Astrocyte (in vitro differentiated cells and primary cell): ENCODE measurements at places on chromosomes 2 and 18. TPM values are rescaled to one million over a fixed set of nuclear protein-coding genes. Genes with fewer than 3 reads are reported as not detected.
A peak's percentile ranks its signal among the peaks of the same experiment; 100 is the strongest.

GRCh38 chr2:120444691-120445240 is 98.8 kb downstream of the INHBB start:
- DNase-seq: no peak

Gene NIFK
- total RNA-seq: 66.7 and 75.0 TPM in 2 replicates

DNA sequence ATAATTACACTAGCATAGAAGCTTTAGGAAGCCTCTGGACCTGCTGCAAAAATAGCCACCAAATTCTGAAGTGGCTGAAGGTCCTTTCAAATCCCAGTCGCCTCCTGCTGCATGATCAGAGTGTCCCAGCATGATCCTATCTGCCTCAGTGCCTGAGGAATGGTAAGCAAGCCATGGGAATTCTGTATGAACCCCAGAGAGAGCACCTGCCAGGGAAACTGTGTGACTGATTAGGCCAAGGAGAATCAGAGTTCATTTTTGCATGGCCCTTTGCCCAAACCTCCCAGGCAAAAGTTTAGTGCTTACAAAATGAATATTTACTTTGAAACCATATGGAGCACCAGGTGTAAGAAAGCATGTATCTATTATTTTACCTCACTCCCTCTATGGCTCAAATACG is 221.4 kb downstream of the ARL4C start:
- no peak for DNase-seq

Gene MEIS1
- total RNA-seq: 3.4 and 5.2 TPM in 2 replicates

DNA sequence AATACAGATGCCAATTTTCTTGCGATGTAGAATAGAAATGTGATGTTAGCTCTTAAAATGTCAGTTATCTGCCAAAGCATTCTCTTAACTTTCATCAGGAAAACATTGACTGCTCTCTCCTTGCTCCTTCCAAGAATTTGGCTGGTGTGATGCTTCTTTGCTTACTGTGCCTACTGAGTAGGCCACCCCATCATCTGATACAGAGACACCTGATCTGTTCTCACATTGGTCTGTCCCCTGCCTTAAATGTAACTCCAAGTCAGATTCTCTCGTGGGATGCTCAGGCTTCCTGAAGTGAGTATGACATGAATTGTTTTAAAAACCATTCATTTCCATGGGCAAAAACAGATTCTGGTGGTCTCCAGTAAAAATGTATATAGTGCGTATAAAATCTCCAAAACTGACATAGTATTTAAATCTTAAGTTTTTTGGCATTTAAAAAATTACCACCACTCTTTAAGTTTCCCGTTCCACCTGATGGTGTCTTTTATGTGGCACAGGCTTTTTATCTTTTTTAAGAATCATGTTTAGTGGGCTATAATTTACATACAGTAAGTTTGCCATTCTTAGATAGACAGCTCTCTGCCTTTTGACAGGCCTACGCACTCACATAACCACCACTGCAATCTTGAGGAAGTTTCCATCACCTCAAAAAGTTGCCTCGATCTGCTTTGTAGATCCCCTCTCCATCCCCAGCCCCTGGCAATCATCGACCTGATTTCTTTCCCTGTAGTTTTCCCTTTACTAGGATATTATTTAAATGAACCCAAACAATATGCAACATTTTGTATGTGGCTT is 36.6 kb downstream of the UBE2F start:
- DNase-seq: no peak

GRCh38 chr2:178194600-178195389 is 483 bp downstream of the OSBPL6 start:
- peak; percentile 54 for DNase-seq

Gene ACKR3
- 72.7 and 88.3 TPM in 2 replicates for total RNA-seq

Gene MAP2
- total RNA-seq: 11.8 and 15.9 TPM in 2 replicates

- no peak for DNase-seq
Observed at GRCh38 chr2:196406-196805, 67.4 kb downstream of the SH3YL1 start.

Gene MAP4K4
- total RNA-seq: 204 and 231 TPM in 2 replicates

GRCh38 chr2:218448934-218449333 is 30.0 kb downstream of the VIL1 start:
- DNase-seq: no peak

Gene KHK
- 0.94 and 0.95 TPM in 2 replicates for total RNA-seq

GRCh38 chr2:203782262-203782976 is 76.0 kb downstream of the CD28 start:
- DNase-seq: peak; percentile 98

DNA sequence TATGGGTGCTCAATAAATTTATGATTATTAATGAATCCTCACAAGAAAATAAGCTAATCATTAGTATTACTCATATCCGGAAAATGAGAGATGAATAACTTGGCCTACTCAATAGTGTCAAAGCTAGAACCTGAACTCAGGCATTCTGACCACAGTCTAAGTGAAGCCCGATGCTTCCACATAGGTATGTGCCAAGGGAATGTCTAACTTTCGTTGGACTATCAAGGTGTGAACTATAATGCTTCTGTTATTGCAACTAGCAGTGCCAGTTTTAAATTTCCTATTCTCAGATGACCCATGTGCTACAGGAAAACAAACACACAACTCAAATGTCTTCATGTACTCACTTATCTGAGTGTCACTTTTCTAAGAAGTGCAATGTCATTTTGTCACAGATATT is 1.8 kb downstream of the BARD1 start:
- DNase-seq: no peak

DNA sequence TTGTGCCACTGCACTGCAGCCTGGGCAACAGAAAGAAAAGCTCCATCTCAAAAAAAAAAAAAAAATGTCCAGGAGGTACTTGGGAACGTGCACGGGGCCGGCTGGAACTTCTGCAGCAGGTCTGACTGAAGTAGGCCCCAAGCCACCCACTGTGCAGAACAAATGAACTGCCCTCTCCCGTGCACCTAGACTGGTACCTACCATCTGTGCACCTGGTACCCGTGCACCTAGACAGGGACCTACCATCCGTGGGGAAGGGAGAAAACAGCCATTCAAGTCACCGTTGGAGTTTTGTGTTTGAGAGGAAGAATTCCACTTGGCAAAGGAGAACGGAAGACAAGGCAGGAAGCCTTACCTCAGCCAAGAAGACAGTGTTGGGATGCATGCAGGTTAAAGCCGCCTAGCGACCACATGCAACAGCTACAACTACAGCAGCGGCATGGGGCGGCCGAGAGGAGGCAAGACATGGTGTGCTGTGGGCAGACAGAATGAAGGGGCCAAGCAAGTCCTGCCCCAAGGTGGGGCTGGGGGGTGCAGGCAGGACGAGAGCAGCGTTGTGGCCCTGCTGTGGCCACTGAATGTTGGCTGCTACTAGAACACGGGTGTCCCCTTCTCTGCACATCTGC is 16.1 kb downstream of the ST3GAL5 start:
- DNase-seq: no peak

GRCh38 chr2:11396467-11397445 is 52.3 kb upstream of the ROCK2 start:
- DNase-seq: no peak

Gene FABP1
- not detected in 2 replicates for total RNA-seq

Gene C2orf69
- total RNA-seq: 7.5 and 7.9 TPM in 2 replicates

DNA sequence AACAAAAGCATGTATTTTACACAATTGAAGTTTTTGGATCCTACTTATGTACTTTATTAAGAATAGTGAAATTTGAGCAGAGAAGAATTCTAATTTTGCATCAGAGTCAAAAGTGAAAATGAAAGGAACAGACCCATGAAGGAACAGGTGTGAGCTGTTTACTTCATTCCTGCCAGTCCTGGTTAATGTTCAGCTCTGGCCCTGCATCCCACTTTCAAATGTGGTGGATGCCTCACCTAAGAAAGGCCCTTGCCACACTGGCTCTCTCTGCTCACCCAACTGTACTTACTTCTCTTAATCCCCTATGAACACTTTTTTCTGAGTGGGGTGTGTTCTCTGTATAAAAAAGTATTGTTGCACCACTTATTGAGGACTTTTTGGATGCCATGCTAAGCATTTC is 22.2 kb downstream of the FAM110C start:
- no peak for DNase-seq

DNA sequence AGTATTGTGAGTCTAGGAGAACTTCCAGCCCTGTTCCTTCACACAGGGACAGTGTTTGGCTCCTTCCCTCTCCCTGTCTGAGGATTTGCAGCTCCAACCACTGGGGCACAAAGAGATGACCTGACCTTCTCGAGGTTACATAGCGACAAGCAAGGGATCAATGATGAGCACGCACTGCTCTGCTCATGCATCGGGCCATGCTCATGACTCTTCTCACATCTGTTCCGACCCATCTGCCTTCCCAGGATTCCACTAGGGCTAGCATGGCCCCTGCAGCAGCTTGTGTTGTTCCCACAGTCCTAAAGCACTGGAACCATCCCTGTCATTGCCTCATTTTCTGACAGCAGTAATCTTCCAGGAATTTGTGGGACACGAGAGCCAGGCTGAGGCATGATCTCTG is 78.8 kb upstream of the ARHGAP28 start:
- no peak for DNase-seq

GRCh38 chr2:205782941-205783340 is 100.6 kb downstream of the NRP2 start:
- DNase-seq: no peak

DNA sequence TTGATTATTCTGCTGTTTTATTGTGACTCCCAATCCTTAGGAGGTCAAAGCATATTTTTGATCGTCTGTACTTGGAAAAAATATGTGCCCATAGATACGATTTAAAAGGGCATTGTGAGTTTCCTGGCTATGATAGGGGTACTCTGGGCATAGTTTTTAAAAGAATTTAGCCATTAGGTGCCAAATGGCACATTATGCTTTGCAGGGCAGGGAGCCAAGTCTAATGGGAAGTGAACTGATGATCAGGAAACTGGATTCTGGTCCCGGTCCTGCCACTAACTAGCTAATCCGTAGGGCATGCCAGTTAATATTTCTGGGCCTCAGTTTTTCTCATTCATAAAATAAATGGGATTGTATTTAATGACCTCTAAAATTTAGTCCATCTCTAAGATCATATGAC is 189.3 kb downstream of the LTBP1 start:
- no peak for DNase-seq

DNA sequence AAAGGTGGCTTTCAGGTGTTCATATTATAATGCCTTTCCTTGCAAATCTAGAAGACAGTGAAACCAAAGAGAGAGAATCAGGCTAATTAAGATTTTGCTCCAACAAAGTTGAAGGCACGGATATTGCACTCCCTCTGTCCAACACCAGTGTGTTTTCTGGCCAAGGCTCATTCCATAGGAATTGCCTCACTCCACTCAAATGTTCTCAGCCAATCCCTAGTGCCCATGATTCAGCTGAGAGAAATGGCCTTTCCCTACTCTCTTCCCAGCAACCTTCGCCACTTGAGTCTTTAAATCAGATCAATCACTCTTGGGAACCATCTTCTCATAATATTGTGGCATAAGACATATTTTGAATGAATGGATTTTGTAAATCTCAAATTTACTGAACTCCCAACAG is 768.2 kb upstream of the ACVR2A start:
- DNase-seq: peak; percentile 82

- no peak for DNase-seq
Observed at GRCh38 chr2:58237741-58238140, 3.4 kb downstream of the FANCL start.

DNA sequence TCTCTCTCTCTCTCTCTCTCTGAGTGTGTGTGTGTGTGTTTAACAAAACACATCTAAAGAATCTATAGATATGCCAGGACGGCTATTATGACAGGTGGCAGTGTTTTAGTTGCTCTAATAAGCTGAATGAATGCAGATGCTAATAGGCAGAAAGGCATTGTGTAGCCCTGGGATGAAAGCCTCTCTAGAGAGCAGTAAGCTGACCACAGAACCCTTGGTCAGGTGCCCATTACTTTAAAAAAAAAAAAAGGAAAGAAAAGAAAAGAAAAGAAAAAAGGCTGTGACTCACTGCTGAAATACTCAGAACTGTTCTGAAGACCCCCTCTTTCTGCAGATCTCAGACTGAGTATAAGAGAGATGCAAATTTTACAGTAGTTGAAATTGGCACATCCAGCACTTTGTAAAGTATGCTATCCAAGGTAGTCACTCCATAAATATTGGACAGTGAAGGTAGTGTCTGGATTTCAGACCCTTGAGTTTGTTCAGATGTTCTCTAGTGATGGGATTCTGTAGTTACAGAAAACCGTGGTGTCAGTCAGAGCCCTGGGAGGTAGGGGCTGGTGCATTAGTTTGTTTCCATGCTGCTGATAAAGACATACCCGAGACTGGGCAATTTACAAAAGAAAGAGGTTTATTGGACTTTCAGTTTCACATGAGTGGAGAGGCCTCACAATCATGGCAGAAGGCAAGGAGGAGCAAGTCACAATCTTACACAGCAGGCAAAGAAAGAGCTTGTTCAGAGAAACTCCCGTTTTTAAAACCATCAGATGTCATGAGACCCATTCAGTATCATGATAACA is 30.9 kb downstream of the OSBPL6 start:
- DNase-seq: peak; percentile 85

DNA sequence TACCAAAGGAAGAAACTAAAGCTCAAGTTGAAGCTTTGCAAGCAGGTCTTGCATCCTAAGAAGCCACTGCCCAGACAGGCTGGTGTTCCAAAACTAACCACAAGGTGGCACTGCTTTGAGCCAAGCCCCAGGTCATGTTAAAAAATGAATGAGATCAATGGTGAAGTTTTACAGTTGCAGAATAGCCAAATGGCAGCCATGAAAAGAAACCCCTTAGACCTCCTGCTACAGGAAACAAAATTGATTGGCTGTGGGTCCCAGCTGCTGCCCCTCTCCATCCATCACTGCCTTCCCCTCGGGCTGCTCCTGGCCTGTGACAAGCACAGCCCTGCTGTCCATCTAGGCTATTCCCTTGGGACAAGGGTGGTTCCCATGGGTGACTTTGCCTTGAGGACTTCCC is 20.7 kb upstream of the MREG start:
- peak; percentile 41 for DNase-seq

DNA sequence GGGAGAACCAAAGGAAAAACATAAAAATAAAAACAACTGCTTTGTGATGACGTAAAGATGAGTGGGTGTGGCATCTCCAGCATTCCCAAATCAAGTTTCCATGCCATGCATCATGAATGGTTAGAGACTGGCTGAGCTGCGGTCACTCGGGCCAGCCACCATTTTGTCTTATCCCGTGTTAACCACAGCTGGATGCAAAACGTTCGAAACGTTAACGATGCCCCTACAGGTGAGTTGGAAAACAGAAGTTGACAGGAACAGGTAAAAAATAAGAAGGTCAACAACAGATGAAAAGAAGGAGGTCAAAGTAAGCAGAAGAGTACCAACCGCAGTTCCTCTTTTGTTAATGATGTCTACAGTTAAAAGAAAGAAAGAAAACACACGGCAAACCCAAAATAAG is 411.1 kb downstream of the NRXN1 start:
- no peak for DNase-seq
